ENCODE measurements at places on chromosomes 4 and X. TPM values are rescaled to one million over a fixed set of nuclear protein-coding genes. Genes with fewer than 3 reads are reported as not detected.

The GPM6B gene
- total RNA-seq = 11.2 TPM

GRCh38 chr4:98642991-98643426, 15.4 kb downstream of the TSPAN5 start:
- DNase-seq = no peak

DNA sequence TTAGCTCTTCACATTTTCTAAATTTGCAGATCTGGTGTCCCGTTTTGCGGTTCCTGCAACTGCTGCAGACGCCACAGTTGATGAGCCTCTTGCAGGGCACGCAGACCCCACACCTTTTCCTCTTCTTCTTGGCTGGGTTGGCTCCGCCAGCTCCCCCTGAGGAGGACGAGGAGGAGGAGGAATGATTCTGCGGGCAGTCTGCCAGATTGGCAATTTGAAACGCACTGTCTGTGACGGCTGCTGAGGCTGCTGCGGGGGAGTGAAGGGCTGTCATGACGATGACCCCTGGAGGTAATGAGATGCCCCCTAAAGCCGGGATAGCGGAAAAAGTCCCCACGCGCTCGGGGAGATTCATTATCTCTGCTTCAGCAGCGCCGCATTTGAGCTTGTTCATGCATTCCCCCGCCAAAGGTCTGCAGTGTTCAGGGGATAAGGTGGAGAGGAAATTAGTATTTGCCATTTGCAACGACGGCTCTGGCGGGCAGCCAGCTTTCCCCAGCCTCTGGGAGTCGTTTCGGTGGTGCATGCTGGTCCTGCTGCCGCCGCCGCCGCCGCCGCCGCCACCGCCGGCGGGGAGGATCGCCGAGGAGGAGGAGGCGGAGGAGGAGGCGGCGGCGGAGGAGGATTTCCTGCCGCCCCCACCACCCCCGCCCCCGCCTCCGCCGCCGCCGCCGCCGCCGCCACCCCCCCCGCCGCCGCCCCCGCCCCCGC, 3.8 kb downstream of the CXXC4 start:
- DNase-seq = peak; percentile 65

The TCEANC gene
- 3.2 TPM for total RNA-seq

- no peak for DNase-seq
These were observed 54.5 kb downstream of the FAM184B start for GRCh38 chr4:17726911-17727310.

GRCh38 chrX:136228839-136229207, 22.4 kb downstream of the MAP7D3 start:
- no peak for DNase-seq

The SULT1E1 gene
- total RNA-seq = not detected

The SLC10A4 gene
- total RNA-seq = 0.73 TPM

The AWAT2 gene
- total RNA-seq = not detected

- peak; percentile 23 for DNase-seq
These were observed 46.2 kb upstream of the MID1IP1 start for GRCh38 chrX:38754818-38755718.

- no peak for DNase-seq
These were observed 80.8 kb upstream of the ANK2 start for GRCh38 chr4:112968451-112969159.

The IRAK1 gene
- 123 TPM for total RNA-seq
